ENCODE measurements at places on chromosomes 6 and 20.

GRCh38 chr6:115865914-115866313 is 194.8 kb downstream of the FRK start:
- no peak for DNase-seq

DNA sequence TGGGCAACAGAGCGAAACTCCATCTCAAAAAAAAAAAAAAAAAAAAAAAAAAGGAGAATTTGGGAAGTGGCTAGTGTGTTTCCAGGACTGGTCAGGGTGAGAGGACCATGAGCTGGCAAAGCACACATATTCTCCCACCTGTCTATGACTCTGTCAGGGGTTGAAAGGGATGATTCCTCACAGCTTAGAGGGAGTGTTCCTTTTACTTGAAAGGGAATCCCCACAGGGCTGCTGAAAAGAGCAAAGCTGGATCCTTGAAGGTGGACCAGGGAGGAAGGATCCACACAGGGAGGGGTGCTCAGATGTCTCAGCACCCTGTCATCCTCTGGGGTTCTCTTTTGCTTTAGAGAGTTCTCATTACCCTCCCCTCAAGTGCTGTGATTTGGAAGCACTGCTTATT is 13.2 kb downstream of the MRAP2 start:
- no peak for DNase-seq

DNA sequence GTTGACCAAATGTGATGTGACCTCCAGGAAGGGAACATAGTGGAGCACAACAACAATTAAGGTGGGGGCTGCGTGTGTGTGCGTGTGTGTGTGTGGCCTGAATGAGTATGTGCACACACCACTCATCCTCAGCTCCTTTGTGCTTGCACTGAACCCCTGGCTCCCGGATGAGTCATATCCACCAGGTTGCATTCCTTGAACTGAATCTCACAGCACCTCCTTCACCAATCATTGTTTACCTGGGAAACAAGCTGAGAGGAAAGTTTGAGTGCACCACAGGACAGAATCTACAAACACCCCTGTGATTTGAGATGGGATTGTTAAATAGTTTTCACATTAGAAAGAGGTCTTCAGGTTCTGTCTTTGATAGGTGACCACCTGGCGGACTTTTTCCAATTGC is 33.7 kb upstream of the GPR6 start:
- no peak for DNase-seq

- no peak for DNase-seq
These were observed 13.9 kb upstream of the CST7 start for GRCh38 chr20:24935140-24935539.

GRCh38 chr6:47905717-47906116 is 123.9 kb downstream of the OPN5 start:
- no peak for DNase-seq

GRCh38 chr20:24096264-24096663 is 107.7 kb upstream of the GGTLC1 start:
- no peak for DNase-seq

DNA sequence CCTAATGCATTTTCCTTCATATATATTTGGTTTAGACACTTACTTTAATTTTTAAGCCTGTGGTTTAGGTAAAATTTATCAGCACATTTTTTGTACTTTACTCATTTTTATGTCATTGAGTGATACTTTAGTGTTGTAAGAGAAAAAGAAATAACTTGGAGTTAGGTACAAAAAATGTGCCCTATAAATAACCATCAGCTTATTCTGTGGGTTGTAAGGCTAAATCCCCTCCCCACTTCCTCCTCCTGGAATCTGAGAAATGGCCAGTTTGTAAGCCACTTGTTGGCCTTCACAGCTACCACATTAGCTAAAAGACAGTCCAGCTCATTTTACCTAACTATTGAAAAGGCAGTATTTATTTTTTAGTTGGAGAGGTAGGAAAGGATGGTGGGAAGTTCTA is 576.3 kb downstream of the PKHD1 start:
- DNase-seq = peak; percentile 4

GRCh38 chr6:167097770-167098169 is 25.1 kb upstream of the CCR6 start:
- no peak for DNase-seq

DNA sequence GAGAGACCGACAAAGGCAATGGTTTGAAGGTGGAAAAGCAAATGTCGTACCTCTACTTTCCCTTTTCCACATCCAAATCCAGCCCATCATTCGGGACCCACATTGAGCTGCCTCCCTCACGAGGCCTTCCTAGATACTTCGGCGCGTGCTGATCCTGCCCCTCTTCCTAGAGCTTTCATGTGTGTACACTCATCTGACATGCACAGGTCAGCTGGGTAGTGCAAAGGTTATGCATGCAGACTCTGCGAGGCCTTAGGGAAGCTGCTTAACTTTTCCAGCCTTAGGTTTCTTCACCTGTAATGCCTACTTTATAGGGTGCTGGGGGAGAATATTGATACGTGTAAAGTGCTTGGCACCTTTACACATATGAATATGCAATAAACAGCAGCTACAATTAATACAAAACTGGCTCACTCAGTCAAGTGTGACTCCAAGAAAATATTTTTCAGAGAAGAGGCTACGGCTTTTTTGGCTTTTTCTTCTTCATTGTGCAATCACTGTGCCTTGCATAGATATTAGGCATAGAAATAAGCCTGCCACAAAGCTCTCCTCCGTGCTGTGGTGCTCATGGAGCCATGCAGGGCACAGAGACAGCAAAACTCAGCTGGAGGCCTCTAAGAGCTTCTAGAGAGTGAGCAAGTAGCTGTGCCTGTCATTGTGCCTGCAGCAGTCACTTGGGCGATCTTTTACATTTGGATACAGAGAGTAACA is 3.6 kb upstream of the MANBAL start:
- no peak for DNase-seq

GRCh38 chr20:12069181-12069580 is 151.5 kb downstream of the BTBD3 start:
- DNase-seq = no peak

GRCh38 chr20:32078791-32079190 is 26.7 kb downstream of the HCK start:
- DNase-seq = no peak

DNA sequence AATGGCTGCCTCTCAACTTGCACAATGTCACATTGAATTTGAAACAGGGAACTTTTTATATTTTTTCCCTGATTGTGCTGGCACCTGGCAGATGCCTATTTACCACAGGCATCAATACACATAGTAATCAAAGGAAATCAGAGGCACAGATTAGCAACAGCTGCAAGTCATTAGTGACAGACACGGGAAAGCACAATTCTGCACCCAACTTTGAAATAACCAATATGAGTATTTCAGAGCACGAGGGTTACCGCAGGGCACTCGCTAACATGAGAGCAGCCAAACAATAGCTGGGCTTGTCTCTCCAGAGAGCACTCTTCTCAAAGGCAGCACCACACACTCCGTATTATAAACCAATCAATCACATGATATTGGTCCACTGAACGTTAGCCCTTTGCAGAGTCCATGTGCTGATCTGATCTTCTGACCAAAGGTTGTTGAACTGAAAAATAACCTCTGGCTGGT is 149.5 kb downstream of the RNF144B start:
- no peak for DNase-seq

- peak; percentile 64 for DNase-seq
These were observed 16.6 kb downstream of the SLC22A1 start for GRCh38 chr6:160137989-160138835.

GRCh38 chr6:82616386-82617028 is 252.9 kb downstream of the TPBG start:
- no peak for DNase-seq

DNA sequence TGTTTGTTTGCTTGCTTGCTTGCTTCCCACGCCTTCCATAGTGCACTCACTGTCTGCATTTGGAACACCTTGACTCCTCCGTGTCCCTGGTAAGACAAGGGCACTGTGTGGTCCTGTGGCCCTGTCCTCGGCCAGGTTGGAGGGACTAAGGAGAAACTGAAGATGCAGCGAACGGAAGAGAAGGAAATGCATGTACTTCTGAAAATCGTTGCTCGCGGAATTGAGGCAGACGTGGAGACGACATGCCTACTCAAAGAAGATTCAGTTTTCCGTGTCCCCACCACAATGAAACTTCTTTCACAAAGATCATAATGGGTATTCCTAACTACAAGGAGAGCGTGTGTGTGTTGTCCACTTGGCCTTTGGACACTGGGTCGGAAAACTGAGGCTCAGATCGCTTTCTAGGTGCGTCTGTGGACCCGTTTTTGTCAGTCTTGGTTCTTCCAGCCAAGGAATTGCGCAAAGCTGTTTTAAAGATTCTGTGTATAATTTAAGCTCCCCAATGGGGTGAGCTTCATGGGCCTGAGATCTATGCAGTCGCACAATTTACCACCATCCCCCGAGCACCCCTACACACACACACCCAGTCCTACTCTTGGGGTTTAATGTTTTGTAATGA is 120.4 kb upstream of the ZNF184 start:
- no peak for DNase-seq

- peak; percentile 3 for DNase-seq
These were observed 84.8 kb downstream of the TAF4 start for GRCh38 chr20:61980647-61981583.
